Epithelial cell of umbilical artery (primary cell): ENCODE measurements at places on chromosomes 2 and 18. TPM values are rescaled to one million over a fixed set of nuclear protein-coding genes. Genes with fewer than 3 reads are reported as not detected.

ABCB11 gene
- total RNA-seq, result 0.65 and 1.1 TPM in 2 replicates

TTN gene
- total RNA-seq, result 1.1 and 1.3 TPM in 2 replicates

TEX44 gene
- not detected in 2 replicates for total RNA-seq

IL36RN gene
- total RNA-seq, result not detected in 2 replicates

RRM2 gene
- 56.2 and 63.5 TPM in 2 replicates for total RNA-seq

SPDYA gene
- 0.32 and 0.61 TPM in 2 replicates for total RNA-seq

MYCN gene
- 0.65 and 0.76 TPM in 2 replicates for total RNA-seq

HNRNPA3 gene
- total RNA-seq, result 47.1 and 62.9 TPM in 2 replicates

TDRD15 gene
- total RNA-seq, result under 0.01 TPM in 1 of 2 replicates, not detected in the other

KCNK3 gene
- not detected in 2 replicates for total RNA-seq

GALNT13 gene
- under 0.01 and 1.6 TPM in 2 replicates for total RNA-seq

DYNC2LI1 gene
- 11.7 and 15.3 TPM in 2 replicates for total RNA-seq

ZNF385B gene
- not detected in 2 replicates for total RNA-seq

DCDC2C gene
- not detected in 2 replicates for total RNA-seq

ACMSD gene
- not detected in 2 replicates for total RNA-seq

GNAL gene
- total RNA-seq, result under 0.01 and 0.15 TPM in 2 replicates

SLC16A14 gene
- 0.32 and 0.46 TPM in 2 replicates for total RNA-seq

ALK gene
- not detected in 2 replicates for total RNA-seq

UGT1A8 gene
- total RNA-seq, result not detected in 2 replicates

CREB1 gene
- total RNA-seq, result 28.3 and 36.3 TPM in 2 replicates

KIF5C gene
- under 0.01 TPM in 2 replicates for total RNA-seq
